ENCODE measurements at places on chromosomes 12 and 14. TPM values are rescaled to one million over a fixed set of nuclear protein-coding genes. Genes with fewer than 3 reads are reported as not detected.

The GPD1 gene
- total RNA-seq, result 41.3 TPM

The STAB2 gene
- 0.83 TPM for total RNA-seq

The SLC39A5 gene
- total RNA-seq, result 661 TPM

The SRRM4 gene
- not detected for total RNA-seq

The ASPG gene
- 2.3 TPM for total RNA-seq

The FLRT2 gene
- 2.5 TPM for total RNA-seq

The ANKS1B gene
- 10.7 TPM for total RNA-seq

The STK38L gene
- 33.0 TPM for total RNA-seq

The CLEC1B gene
- not detected for total RNA-seq

The TBX3 gene
- 75.3 TPM for total RNA-seq

The CABP1 gene
- 0.95 TPM for total RNA-seq

The SERPINA6 gene
- not detected for total RNA-seq

The EML1 gene
- total RNA-seq, result 22.5 TPM

The PRB2 gene
- total RNA-seq, result not detected

The RNU4-1 gene
- under 0.01 TPM for total RNA-seq

The LGALS3 gene
- 1,271 TPM for total RNA-seq

The AQP6 gene
- total RNA-seq, result not detected

The CFAP54 gene
- total RNA-seq, result 0.80 TPM

The AICDA gene
- total RNA-seq, result not detected

The SLC8A3 gene
- total RNA-seq, result 0.85 TPM

The ATXN3 gene
- 21.0 TPM for total RNA-seq

The MYO1A gene
- 1,001 TPM for total RNA-seq

The GNB3 gene
- 6.6 TPM for total RNA-seq

The TTC9 gene
- 0.83 TPM for total RNA-seq

The KRT83 gene
- not detected for total RNA-seq

The PLEK2 gene
- 30.5 TPM for total RNA-seq

The NOXRED1 gene
- 2.8 TPM for total RNA-seq

The SLC10A1 gene
- total RNA-seq, result not detected

The FZD10 gene
- not detected for total RNA-seq

The KCNH3 gene
- total RNA-seq, result 0.83 TPM

The DIO3 gene
- 0.40 TPM for total RNA-seq

The ISM2 gene
- total RNA-seq, result not detected

The PCED1B gene
- total RNA-seq, result not detected

The TSPAN19 gene
- total RNA-seq, result not detected

The SLC5A8 gene
- 0.18 TPM for total RNA-seq
